CD4-positive, alpha-beta T cell treated with Interleukin-2 at 100 ng/mL for 4 hours (primary cell): ENCODE measurements at places on chromosomes 1 and 21.

GRCh38 chr21:29938776-29939103 lies 1.1 kb downstream of the GRIK1 start:
- no peak for DNase-seq

DNA sequence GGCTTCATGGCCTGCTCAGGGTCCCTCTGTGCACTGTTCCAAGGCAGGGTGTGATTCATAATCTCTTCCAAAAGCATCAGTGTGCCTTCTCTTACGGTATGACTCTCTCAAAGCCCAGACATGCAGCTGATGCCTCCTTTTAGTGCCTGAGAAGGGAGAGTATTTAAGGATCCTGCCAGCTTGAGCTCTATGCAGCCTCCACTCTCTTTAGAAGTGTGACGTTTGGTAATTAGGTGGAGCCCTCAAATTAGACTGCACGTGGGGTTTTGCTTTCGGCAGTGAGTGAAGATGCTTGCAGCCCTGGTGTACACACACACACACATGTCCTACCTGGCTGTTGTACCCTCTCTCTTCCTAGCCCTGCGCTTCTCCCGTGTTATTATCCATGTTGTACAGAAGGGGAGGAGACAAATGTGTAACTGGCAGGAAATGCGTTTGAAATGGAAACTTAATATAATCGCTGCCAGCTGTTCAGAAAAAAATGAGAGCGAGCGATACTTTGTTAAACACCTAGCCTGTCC lies 2.6 kb upstream of the C1orf174 start:
- DNase-seq, result peak; percentile 41

DNA sequence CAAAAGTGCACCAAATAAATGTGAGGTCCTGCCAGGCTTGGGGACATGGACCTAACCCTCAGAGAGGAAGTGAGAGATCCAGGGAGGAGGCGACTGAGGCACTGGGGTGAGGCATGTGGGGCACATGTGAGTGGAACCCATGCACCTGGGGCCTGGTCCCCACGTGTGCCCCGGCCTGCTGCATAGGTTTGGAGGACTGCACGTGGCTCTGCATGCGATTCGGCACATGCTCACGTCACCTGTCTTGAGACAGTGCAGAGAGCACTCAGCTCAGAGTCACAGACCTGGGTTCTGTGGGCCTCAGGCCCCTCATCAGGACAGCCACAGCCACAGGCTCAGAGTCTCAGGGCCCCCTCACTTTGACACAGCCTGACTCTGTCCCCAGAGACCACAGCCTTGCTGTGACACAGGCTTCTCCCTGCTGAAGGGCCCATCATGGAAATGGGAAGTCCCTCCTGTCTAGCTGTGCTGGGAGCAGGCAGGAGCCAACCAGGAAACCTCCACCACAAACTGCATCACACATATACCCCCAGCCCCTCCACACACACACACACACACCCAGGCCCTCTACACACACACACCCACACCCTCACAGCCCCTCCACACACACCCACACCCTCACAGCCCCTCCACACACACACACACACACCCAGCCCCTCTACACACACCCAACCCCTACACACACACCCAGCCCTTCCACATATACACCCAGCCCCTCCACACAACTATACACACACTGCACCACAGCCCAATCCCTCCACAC lies 48.2 kb downstream of the SLC9A1 start:
- DNase-seq, result no peak

GRCh38 chr1:24198766-24199165 lies 11.7 kb upstream of the IFNLR1 start:
- no peak for DNase-seq

DNA sequence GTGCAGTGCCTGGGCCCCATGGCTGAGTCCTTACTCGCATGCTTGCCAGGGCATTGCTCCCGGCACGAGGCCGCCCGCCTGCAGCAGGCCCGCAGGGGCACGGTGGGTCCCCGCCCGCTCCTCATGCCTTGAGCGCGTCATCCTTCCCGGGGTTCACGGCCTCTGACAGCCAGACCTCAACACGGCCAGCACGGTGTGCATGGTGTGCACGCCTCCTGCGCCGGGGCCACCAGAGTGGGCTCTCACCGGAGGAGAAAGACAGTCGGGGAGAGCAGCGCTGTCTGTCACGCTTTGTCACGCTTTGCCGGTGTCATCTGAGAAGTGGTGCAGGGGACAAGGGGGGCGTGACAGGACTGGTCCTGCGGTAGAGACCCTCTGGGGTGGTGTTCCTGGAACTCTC lies 11.9 kb upstream of the COL18A1 start:
- DNase-seq, result no peak

GRCh38 chr1:918353-918752 lies 5.4 kb upstream of the SAMD11 start:
- no peak for DNase-seq

GRCh38 chr1:155006601-155007101 lies 4.0 kb downstream of the ZBTB7B start:
- DNase-seq, result peak; percentile 52

- DNase-seq, result peak; percentile 43
Measured at GRCh38 chr1:61588736-61589672, 135.9 kb downstream of the TM2D1 start.
